Lung microvascular endothelial cell (primary cell): ENCODE measurements at places on chromosomes 7 and 10. TPM values are rescaled to one million over a fixed set of nuclear protein-coding genes. Genes with fewer than 3 reads are reported as not detected.

Gene EPO
- total RNA-seq, result not detected in 2 replicates

Gene ABCB4
- total RNA-seq, result not detected in 2 replicates

Gene BAIAP2L1
- total RNA-seq, result under 0.01 and 0.22 TPM in 2 replicates

Gene PLA2G12B
- 0.22 TPM in 1 of 2 replicates, not detected in the other for total RNA-seq

Gene ZFYVE27
- 11.3 and 18.8 TPM in 2 replicates for total RNA-seq

Gene KLF14
- not detected in 2 replicates for total RNA-seq

Gene EPDR1
- total RNA-seq, result 2.0 and 2.4 TPM in 2 replicates

Gene OR2A42
- total RNA-seq, result not detected in 2 replicates

Gene SPOCK2
- total RNA-seq, result 2.2 and 3.0 TPM in 2 replicates

Gene NKX2-3
- not detected in 2 replicates for total RNA-seq

Gene NEBL
- total RNA-seq, result 1.7 and 4.4 TPM in 2 replicates

Gene LEP
- not detected in 2 replicates for total RNA-seq

Gene GCK
- total RNA-seq, result 0.20 and 0.22 TPM in 2 replicates

Gene PDGFA
- total RNA-seq, result 46.2 and 94.8 TPM in 2 replicates

Gene MEOX2
- 0.22 and 0.40 TPM in 2 replicates for total RNA-seq

Gene GIMAP7
- 44.2 and 104 TPM in 2 replicates for total RNA-seq

Gene TSPAN15
- total RNA-seq, result 49.2 and 118 TPM in 2 replicates

Gene PTPRZ1
- not detected in 2 replicates for total RNA-seq

Gene COL28A1
- not detected in 2 replicates for total RNA-seq

Gene PAX4
- total RNA-seq, result not detected in 2 replicates

Gene WEE2
- total RNA-seq, result under 0.01 TPM in 2 replicates

Gene C7orf57
- total RNA-seq, result not detected in 2 replicates

Gene SGCE
- 46.2 and 77.8 TPM in 2 replicates for total RNA-seq

Gene ENTPD1
- 2.6 and 10.2 TPM in 2 replicates for total RNA-seq

Gene PLAU
- total RNA-seq, result 1.6 and 12.4 TPM in 2 replicates

Gene INA
- under 0.01 TPM in 2 replicates for total RNA-seq

Gene CNNM1
- total RNA-seq, result not detected in 2 replicates

Gene CAMK2G
- total RNA-seq, result 16.7 and 19.0 TPM in 2 replicates

Gene DENND2A
- 0.22 and 1.6 TPM in 2 replicates for total RNA-seq

Gene VCL
- total RNA-seq, result 41.7 and 53.0 TPM in 2 replicates

Gene NANOS1
- 0.22 and 0.60 TPM in 2 replicates for total RNA-seq

Gene SRGN
- 227 and 408 TPM in 2 replicates for total RNA-seq

Gene LRRC17
- 0.20 and 2.0 TPM in 2 replicates for total RNA-seq
